CD4-positive, alpha-beta T cell treated with Interleukin-12 subunit alpha and Interleukin-12 subunit beta, for 1 hour (primary cell): ENCODE measurements at places on chromosomes 4 and X.
A peak's percentile ranks its signal among the peaks of the same experiment; 100 is the strongest.

DNA sequence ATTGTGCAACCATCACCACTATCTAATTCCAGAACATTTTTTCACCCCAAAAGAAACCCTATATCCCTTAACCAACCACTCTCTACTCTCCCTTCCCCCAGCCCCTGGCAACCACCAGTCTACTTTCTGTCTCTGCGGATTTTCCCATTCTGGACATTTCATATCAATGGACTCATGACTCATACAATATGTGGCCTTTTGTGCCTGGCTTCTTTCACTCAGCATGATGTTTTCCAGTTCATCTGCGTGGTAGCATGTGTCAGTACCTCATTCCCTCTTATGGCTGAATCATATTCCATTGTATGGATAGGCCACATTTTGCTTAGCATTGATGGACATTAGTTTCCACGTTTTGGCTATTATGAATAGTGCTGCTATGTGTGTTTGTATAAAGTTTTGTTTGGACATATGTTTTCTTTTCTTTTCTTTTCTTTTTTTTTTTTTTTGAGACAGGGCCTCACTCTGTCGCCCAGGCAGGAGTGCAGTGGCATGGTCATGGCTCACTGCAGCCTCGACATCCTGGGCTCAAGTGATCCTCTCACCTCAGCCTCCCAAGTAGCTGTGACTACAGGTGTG is 335.4 kb downstream of the BCOR start:
- DNase-seq: no peak

- no peak for DNase-seq
Observed at GRCh38 chr4:150261571-150261970, 183.3 kb downstream of the DCLK2 start.

DNA sequence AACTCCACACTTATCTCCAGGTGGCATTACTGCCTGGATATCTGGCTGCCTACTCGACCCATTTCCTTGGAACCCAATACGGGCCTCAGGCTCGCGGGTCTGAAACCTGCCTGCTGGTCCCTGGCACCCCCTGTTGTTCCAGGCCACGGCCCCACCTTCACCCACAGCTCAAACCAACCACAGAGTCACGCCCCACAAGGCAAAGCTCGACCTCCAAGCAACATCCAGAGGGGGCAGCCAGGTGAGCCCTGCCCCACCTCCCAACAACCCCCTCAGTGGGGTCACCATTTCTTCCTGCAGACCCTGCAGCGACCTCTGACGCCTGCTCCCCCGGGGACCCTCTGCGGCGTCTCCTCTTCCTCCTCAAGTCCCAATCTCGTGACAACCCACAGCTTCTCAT is 76.2 kb downstream of the WFS1 start:
- DNase-seq: no peak

DNA sequence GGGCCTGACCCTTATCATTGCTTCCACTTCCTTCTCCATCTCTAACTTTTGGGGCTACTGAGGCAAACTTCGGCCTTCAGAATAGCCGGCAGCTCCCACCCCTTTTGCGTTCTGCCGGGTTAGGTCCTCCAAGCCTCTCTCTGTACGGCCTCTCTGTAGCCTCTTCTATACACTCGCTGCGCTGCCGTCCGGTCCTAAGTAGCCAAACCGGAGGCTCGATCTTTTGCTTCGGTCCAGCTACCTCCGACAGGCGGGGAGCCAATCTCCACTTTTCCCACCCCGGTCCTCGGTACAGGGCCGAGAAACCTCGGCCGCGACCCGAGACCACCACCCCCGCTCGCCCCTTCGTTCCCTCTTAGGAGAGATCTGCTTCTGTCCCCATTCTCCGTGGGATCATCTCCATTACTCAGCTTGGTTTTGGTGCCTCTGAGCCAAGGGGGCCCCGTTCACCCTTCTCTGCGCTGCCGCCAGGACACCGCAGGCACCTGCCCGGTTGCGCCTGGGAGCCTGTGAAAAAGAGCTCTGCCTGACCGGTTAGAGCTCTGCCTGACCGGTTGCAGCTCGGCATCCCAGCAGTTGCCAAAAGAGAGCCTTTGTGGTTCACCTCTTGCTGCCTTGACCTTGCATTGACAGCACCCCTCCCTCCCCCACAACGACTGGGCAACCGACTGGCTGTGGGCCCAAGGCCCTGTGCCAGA is 1.0 kb upstream of the HTR2C start:
- DNase-seq: no peak

GRCh38 chr4:145034727-145035211 is 63.2 kb downstream of the ANAPC10 start:
- DNase-seq: no peak

GRCh38 chrX:110252711-110253110 is 65.2 kb downstream of the AMMECR1 start:
- no peak for DNase-seq

GRCh38 chrX:67727576-67727975 is 183.8 kb downstream of the AR start:
- DNase-seq: no peak

DNA sequence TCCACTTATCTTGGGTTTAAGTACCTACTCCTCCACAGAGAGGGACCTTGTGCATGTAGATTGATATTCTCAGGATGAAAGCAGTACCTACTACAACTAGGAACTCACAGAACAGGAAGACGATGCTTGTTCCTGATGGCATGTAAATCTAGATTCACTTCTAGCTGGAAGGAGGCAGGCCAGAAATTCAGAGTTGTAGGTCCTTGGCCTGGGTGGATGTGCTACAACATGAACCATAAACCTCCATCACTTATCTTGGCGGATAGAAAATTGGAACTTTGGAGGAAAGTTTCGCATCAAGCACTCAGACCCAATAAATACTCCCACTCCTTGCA is 9.3 kb upstream of the SMIM20 start:
- no peak for DNase-seq

DNA sequence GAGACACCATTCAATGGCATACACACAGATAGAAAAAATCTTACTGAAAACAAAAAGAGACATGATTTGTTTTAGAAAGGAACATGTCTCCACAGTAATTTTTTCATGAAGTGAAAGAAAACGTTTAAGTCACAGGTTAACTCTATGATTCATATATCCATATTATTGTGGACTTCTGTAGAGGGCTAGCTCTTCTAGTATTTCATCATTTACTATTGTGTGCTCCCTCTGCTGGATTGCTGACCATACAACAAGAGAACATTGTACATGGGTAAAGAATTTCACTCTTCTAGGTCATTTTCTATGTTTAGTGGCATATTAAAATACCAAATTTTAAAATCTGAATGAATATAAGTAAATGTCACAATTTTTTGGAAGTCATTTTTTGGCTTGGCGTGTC is 91.8 kb upstream of the POU3F4 start:
- DNase-seq: no peak

DNA sequence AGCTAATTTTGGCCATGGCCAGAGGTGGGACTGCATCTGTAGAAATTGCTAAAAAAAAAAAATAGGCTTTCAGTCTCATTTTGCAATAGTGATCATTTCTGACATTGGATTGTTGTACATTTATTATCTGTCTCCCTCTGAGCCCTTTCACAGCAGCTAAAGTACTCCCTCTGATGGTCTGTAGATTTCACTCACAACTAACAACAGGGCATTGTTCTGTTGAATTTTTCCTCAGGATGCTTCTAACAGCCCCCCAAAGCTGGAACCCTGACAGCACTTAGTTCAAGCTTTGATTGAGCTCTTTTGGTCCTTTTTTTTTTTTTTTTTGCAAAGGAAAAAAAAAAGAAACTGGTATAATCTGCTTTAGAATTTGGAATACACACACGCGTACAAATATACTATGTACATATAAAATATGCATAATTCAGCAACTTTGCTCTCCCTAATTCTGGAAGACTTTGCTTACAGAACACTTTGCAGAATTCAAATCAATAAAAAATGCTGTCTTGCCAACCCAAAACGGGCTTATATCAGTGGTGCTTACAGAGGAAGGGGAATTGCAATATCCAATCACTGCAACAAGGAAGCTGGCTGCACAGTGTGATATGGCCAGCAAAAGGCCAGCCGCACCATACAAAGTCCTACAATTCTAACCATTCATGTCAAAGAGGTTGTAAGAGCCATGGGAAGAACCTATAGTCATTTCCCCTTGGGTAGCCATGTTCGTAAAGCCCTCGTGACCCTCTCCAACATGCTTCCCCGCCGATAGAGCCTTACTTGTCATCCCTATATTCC is 406.4 kb downstream of the SMARCA1 start:
- DNase-seq: no peak

DNA sequence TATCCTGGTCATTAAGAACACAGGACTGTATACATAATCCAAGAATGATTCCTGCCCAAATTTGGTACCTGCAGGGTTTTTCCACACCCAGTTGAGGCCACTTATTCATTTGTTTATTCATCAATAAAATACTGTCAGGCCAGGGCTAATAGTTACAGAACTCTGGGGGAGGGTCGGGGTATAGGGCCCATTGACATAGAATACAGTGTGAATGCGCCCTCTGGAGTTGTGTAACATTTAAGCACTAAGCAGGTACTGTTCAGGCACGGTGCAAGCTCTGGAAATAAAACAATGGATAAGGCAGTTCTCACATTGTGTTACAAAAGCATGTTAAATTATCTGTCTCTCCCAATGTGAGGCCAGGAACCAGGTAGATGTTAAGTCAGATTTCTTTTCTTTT is 30.8 kb upstream of the LRBA start:
- DNase-seq: peak; percentile 5

DNA sequence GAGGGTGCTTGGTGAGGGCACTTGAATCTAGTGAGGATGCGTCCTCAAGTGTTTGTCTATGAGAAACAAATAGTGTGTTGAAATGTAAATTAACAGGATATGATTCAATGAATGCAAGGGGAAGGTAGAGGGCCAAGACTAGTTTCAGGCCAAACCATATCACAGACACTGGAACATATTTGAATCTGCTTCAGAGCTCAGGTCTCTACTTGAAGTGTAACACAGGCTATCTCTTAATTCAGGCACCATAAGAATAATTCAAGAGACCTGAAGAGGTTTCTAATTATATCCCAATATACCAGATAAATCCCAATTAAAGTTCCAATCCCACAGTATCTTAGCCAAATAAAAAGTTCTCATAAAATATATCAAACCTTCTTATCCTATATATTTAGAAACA is 146.5 kb upstream of the INTU start:
- DNase-seq: no peak

GRCh38 chrX:110450050-110450449 is 91.4 kb downstream of the RTL9 start:
- peak; percentile 39 for DNase-seq

GRCh38 chrX:63128509-63128908 is 222.6 kb downstream of the SPIN4 start:
- DNase-seq: no peak

DNA sequence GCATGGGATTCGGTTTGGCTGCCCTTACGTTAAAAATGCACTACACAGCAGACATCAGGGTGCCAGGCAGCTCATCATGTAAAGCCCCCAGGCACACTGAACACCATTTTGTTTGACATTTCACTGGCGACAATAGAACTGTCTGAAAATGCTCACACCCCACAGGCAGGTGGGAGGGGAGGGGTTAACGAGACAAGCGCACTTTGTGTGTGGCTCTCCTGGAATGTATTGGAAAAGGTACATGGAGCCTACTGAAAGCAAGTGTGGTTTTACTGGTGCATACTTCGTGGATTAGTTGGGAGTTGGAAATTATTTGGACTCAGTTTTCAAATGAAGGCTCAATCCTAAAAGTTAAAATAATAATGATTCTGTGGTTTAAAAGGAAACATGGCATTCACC is 31.6 kb upstream of the PPARGC1A start:
- no peak for DNase-seq

DNA sequence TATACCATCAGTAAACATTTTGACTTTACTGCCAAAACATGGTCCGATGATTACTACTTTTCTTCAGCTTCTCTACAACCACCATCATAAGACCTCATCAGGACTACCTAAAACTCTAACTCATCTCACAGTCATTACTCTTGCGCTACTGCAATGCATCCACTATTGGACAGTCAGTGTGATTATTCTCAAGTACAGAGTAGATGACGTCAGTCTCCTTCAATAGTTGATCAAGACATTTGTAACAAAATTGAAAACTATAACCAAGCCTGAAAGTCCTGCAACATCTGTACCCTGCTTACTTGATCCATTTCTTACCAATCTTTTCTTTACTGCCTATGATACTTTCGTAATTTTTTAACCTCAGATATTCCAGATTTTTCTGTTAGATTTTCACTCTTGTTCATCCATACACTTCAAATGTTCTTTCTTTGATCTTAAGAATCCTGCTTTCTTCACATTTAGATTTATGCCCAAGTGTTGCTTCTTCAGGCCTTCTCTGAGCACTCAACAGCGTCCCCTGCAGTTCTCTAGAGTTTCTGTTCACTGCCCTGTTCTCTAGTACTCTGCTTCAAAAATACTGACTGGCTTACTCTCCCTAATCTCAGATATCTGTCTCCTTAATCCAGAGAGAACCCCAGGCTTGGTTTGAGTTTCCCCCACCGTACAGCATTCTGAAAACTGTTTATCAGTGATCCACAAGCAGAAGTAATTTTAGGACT is 1517.6 kb downstream of the STIM2 start:
- no peak for DNase-seq

DNA sequence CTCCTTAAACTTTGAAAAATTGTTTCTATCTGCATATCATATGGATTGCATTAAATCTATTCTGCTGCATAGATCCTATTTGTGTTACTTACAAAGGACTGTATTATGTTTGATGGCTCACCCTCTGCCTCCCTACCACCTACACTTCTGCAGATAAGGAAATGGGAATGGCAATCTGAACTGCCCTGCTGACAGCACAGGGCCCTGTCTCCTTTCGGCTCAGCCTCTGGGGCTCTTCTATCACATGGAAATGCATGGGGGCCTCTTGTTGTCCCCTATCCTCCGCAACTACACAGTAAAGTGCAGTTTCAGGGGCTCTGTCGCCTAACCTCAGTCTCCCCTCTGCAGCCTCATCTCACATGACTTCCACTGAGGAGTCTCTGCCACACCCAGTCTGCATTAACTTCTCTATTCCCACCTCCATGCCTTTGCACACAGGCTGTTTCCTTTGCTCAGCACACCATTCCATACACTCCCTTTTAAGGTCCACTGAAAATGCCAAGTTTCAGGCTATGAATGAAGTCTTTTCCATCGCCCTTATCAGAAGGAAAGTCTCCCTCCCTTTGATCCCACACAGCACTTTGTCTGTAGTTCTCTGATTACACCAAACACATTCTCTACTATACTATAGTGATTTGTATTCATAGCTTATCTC is 12.5 kb downstream of the RELL1 start:
- no peak for DNase-seq

DNA sequence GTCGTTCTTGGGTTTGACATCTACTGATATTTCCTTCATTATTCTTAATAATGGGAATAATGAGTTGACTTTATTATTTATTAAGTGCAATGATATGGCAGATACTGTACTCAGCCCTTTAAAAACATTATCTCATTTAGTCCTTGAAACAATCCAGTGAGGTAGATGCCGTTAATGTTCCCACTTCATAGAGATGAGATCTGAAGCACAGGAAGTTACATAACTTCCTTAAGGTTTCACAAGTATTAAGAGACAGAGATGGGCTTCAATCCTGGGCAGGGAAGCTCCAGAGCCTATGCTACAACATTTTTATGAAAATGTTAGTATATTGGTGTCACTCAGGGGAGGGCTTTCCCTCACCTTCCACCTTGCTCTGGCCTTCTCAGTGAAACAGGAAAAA is 9.7 kb upstream of the KLHL13 start:
- DNase-seq: no peak
